ENCODE measurements at places on chromosomes 3 and 15.

DNA sequence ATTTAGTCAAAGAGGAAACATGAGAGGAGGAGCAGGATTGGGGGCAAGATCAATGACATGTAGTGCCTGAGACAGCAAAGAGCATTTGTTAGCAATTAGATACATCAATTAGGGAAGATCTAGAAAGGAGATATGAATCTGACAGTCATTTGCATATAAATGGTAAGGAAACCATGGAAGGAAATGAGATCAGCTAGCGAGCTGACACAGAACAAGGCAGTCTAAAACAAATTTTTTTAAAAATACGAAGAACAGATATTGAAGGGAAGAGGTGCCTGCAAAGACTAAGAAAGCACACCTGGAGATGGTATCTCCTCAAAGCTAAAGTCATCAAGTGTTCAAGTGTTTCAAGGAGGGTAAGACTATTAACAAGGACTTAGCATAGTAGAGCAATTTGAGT, 4.6 kb downstream of the EPM2AIP1 start:
- no peak for DNase-seq

GRCh38 chr3:56197259-56197965, 270.9 kb downstream of the ERC2 start:
- no peak for DNase-seq

GRCh38 chr15:95266451-95267061, 1035.2 kb downstream of the MCTP2 start:
- DNase-seq: no peak

- DNase-seq: no peak
Measured at GRCh38 chr3:58299839-58300516, 6.1 kb upstream of the RPP14 start.

DNA sequence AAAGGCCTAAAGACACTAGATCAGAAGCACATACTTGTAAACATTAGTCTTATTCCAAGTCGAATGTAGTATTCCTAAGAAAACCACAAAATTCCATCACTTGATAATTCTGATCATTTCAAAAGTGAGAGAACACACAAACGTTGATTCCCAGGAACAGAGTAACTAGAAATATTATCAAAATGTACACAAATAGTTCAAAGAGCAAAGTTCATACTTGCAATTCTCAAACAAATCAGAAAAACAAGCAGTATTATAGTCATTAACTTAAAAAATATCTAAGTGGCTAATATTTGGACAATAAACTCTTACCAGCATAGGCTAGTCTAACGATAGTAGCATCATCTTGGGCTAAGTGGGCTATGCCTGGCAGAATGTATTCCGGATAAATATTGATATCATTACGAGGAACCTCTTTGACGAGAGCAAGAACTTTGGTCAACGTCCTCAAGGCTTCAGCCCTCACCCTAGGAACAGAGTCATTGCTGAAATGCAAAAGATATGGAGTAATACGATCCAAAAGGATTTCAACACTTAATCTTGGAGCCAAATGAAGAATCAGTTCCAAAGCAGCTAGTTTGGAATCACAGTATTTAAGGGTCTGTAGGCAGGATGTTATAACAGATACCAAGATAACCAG, 13.3 kb downstream of the PIK3R4 start:
- no peak for DNase-seq

- DNase-seq: no peak
Measured at GRCh38 chr3:148269816-148270215, 427.9 kb upstream of the AGTR1 start.

- no peak for DNase-seq
Measured at GRCh38 chr3:194688200-194688740, 2.6 kb downstream of the FAM43A start.

DNA sequence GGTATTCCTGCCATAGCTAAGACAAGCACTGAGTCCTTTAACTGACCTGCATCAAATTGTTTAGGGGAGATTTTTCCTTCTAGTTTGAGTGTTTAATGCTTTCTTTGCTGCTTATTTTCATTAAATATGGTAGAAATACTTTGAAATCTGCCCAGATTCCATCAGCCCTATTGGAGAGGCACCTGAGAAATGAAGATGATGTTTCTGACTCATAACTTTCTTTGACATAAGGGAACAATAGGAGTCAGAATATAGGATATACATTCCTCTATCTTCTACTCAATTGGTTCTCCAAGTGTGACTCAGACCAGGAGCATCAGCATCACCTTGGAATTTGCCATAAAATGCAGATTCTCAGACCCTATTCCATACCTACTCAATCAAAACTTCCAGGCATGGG, 27.4 kb downstream of the BTD start:
- DNase-seq: no peak

DNA sequence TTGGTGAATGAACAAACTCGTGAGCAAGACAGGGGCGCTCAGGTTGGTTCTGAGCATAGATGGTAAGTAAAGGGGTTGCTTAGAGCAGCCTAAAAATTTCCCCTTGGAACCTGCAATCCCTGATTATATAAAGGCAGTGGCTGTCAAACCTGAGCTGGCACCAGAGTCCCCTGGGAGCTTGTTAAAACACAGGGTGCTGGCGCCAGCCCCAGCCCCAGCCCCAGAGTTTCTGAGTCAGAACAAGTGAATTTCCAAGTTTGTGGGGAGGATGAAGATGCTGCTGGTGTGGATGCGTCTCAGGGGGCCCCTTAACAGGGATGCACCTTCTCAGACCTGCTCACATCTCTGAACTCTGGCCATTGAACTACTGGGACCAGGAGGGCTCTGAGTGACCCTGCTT, 48.2 kb downstream of the FEM1B start:
- no peak for DNase-seq

DNA sequence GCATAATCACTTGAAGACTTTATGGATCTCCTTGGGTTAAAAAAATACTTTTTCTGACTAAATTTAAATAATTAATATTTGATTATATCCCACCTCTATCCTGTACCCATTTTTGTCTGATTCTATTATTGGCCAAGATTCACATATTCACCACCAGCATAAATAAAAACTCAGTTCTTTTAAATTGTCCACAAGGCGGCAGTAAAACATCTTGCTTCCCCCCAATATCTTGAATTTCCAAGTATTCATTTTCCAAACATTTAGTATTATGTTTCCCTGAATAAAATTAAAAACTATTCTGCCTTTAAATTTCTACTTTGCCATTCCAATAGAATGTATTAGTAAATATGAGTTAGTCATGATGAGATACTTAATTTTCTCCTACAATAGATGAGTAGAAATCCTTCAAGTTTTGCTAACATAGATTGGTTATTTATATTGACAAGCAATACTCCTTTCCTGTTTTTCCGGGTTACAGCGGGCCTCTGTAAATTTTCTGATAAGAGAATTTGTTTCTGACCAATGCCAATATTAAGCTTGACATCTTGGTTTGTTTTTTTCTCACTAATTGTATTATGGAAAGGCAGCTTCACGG, 218.7 kb upstream of the MDFIC2 start:
- DNase-seq: no peak

DNA sequence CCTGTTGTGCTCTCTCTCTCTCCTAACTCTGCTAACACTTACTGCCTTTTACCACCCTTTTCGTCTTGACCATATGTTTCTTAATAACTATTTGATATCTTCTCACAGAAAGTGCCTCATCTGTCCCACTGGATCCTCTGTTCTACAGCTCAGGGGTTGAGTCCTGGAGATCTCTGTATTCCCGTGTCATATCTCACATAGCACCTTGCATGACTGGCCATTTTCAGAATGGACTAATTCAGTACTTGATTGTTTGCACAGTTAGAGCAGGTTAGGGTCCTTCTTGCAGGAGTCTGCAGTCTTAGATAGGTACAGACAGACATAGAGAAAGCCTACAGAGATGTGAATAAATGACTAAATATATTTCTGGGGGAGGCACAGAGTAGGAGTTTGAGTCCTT, 20.9 kb downstream of the HACD3 start:
- no peak for DNase-seq

DNA sequence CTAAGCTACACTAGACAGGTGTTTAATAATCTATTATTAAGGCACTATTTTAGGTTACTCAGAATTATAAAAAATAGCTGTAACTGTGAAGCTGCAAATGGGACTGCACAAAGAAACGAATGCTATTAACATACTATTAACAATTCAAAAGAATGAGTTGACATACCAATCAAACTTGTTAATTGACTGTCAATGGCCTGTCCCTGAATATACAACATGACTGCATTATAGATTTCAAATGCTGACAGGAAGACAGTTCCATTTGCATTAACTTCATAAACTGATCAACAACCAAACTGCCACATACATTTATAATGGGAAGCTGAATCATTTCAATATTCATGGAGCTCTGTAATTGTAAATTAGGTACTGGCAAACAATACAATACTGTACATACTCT, 169.0 kb upstream of the NANOGP8 start:
- DNase-seq: no peak

DNA sequence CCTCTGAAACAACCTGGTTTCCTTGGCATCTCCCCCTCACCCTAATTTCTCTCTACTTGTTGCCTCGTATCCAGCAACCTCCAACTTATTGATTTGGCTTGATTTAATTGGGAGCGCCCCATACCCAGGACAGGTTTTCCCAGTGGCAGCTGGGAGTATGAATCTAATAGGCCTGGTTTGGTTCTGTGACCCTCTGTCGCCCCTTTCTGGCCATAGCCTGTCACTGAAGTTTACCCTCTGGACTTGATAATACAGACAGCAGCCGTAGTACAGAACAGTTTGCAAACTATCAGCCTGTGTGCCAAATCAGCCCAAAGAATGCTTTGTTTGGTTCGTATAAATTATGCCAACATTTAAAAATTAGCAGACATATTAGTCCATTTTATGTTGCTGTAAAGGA, 525.1 kb upstream of the GOLIM4 start:
- DNase-seq: no peak

- DNase-seq: no peak
Measured at GRCh38 chr15:39623529-39623931, 42.7 kb downstream of the THBS1 start.

- no peak for DNase-seq
Measured at GRCh38 chr15:81491414-81492096, 117.5 kb upstream of the TMC3 start.

DNA sequence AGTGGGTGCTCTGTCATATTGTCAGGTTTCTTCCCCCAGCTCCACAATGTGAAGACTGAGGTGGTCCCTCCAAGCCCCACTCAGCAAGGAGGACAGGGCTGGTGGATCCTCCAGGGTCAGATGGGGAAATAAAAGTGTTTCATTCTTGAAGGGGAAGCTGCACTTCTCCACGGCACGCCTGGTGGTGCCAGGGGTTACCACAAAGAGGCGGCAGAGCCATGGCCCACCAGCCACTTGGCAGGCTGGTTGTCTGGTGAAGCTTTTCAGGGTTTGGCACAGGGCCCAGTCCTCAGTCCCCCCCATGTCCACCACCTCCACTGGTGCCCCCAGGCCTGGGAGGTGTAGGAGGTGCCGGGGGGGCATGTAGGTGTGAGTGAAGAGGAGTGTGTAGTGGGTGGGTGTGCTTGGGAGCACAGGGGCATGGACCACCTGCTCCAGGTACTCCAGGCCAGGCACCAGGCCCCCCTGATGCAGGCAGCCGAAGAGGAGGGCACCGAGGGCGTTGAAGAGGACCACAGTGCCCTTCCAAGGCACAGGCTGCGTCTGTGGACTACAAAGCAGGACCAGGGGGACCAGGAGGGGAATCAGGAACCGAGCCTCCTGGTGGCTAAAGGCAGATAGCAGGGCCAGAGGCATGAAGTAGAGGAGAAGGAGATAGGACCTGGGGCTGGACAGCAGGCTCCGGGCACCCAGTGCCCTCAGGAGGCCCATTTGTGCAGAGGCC, 5.0 kb upstream of the NCBP2 start:
- no peak for DNase-seq

GRCh38 chr3:75395580-75396315, 268.4 kb upstream of the FRG2C start:
- no peak for DNase-seq

- DNase-seq: no peak
Measured at GRCh38 chr3:11494131-11494916, 149.4 kb downstream of the VGLL4 start.

DNA sequence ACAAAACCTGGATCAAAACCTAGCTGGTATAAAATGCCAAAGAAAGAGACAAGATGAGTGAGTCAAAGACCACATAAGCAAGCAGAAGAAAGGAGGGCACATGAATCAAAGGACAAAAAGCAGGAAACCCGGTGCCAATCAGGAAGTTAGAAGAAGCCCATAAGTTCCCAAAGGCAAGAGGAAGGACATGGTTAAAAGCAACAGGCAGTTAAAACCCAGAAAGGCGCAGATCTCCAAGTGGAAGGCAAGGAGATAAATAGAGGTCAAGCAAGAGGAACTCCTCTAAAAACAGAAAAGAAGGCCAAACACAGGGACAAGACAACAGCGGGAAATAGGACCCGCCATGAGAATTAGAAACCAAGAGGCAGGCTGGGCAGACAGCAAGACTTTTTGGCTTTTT, 4.4 kb downstream of the TMOD2 start:
- no peak for DNase-seq

GRCh38 chr3:104323226-104323625, 1043.5 kb upstream of the ALCAM start:
- no peak for DNase-seq

- DNase-seq: no peak
Measured at GRCh38 chr15:85443593-85444087, 63.2 kb downstream of the AKAP13 start.

DNA sequence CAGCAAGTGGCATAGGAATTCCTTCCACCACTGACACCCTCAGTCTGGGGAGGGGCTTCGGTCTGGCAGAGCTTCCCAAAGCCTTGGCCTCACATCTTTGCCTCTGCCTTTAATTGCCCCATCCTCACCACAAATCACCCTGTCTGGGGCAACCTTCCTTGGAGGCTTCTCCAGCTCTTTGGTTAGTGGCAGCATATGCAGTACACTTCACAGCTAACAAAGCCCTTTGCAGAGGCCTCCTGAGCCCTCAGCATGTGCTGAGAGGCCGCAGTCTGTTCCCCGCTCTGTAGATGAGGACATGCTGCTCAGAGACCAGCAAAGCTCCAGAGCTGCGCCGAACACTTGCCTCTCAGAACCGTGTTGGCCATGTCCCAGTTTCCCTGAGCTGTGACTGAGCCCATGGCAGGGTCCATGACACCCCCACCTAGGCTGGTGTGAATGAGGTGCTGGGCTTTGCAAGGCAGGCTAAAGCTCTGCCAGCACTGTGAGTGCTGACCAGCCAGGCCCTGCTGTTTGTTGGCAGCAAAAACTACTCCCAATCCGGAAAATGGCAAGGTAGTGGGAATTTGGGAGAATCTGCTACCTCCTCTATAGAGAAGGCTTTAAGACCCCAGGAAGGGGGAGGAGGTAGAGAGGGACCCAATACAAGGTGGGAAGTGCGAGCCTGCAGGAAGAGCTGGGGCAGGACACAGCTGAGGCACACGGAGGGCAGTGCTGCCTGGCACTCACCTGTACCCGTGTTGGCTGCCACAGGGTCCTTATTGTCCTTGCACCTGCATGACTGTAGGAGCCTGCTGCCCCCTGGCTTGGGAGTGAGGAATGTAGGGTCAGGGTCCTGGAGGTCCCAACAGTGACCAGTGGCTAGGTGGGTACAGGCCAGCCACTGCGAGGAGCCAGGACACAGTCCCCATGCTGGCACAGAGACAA, 8.4 kb upstream of the KLF15 start:
- no peak for DNase-seq
